ENCODE measurements at places on chromosomes 12 and 14.

GRCh38 chr14:105271224-105271890 is 23.0 kb downstream of the BTBD6 start:
- DNase-seq: no peak

DNA sequence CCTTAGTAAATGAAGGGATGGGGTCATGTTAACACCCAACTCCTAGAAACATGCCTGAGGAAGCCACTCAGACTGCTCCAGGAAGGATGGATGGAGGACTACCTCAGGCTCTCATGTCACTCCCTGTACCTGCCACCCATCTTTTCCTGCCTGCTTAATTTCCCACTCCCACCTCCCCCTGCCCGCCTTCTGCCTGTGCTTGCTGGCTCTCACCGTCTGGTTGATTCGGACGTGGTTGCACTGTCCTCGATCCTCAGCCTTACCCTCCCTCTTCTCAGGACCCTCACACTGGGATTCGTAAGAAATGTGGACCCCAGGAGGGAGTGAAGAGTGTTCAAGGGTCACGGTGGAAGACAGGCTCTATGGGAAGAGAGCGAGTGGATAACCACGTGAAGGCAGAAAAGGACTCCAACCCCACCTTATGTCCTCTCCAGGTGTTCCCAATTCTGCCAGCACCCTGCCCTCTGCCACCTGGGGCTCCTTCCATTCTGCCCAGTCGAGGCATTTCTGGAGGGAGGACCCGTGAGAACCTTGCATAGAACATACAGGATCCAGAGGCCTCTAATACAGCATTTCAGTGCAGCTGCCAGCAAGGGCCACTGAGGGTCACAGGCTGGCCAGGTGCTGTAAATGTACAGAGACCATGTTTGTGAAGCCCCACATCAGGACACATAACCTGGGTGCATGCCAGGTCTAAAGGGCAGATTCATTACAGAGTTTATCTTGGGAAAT is 12.9 kb downstream of the ITGB7 start:
- no peak for DNase-seq

- no peak for DNase-seq
These were observed 55.5 kb downstream of the ESR2 start for GRCh38 chr14:64238631-64239030.

- no peak for DNase-seq
These were observed 66.9 kb downstream of the HMGA2 start for GRCh38 chr12:65891219-65891618.

GRCh38 chr12:3534511-3534910 is 43.5 kb downstream of the PRMT8 start:
- no peak for DNase-seq

DNA sequence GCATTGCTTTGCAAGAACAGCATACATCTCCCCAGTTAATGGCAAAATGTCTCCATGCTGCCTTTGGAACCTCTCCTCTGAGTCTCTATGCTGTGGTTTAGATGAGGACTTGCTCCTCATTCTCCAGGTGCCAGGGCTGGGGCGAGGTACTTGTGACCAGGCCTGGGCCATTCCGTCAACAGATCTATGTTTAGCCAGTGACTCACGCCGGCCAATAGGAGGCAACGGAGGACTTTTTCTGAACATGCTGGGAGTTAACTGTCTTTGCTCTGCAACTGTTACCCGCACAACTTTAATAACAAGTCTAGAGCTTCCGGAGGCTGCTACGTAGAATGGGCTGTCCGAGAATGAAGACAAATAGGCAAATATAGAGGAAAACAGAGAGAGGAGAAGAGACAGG is 214.2 kb downstream of the GLT1D1 start:
- DNase-seq: no peak

GRCh38 chr14:74599946-74600345 is 12.1 kb downstream of the LTBP2 start:
- DNase-seq: no peak

GRCh38 chr12:90984114-90984513 is 20.7 kb downstream of the EPYC start:
- no peak for DNase-seq

GRCh38 chr12:48180424-48180823 is 3.0 kb upstream of the CCDC184 start:
- no peak for DNase-seq

DNA sequence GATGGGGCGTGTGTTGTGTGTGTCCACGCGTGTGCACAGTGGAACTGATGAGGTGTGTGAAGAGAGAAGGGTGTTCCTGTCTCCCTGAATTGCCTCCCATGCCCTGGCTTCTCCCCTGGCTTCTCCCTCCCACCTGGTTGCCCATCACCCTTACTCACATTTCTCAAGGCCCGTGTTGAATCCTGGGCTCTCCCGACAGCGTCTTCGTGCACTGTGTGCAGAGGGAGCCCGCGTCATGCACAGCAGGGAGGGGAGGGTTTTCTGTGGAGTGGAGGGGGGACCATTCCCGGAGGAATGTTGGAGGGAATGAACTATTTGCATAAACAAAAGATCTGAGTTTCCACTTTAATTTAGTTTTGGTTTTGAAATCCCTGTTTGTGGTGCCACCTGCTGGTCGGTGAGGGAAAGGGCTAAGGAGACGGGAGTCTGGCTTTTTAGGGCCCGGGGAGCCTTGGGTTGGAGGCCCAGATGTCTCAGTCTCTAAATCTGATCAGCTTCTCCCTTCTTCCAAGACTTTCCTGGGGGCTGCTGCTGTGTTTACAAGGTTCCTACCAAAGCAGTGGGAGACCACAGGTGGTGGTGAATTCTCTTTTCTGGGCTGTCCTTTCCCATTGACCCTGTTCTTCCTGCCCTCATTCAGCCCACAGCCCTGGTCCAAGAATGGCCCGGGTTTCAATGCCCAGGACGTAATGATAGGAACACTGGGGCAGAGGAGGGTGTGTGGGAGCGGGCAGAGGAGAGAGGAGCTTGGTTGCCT is at the start of gene C1R:
TSS of gene C1R (minus strand) at position 217 of the 757 bp plus-strand sequence. CDS start at position 160, 57 bp downstream.
- DNase-seq: peak; percentile 71

DNA sequence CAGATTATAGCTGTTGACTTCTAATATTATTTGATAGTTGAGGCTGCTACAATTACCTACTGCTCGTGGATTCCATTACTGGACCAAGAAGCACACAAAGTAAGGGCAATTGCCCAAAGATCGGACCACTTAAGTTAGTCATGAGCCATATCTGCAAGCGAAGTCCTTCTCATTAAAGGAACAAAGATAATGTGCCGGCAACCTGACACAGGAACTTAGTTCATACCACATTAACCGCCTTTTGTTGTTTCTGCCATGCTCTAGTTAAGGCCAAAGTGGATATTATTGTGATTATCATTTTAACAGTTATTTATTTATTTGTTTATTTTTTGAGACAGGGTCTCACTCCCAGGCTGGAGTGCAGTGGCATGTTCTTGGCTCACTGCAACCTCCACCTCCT is 38.1 kb upstream of the TMED10 start:
- DNase-seq: no peak

GRCh38 chr14:45649051-45649450 is 396.0 kb upstream of the MIS18BP1 start:
- no peak for DNase-seq

DNA sequence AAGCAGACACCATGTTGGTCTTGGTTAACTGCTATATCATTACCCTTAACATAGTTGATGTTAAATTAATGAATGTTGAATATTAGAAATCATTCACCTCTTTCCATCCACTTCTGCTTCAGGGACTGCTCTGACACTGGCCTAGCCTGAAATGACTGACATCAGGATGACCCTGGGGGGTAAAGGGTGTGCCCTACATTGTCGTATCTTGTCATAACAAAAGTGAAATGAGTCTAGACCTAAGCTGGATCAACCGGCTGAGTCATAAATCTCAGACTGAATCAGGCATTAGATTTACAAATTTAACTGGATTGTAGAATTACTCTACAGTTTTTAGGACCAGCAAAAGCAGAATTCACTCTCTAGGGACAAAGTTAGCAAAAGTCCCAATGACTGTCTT is 35.3 kb downstream of the KICS2 start:
- no peak for DNase-seq

DNA sequence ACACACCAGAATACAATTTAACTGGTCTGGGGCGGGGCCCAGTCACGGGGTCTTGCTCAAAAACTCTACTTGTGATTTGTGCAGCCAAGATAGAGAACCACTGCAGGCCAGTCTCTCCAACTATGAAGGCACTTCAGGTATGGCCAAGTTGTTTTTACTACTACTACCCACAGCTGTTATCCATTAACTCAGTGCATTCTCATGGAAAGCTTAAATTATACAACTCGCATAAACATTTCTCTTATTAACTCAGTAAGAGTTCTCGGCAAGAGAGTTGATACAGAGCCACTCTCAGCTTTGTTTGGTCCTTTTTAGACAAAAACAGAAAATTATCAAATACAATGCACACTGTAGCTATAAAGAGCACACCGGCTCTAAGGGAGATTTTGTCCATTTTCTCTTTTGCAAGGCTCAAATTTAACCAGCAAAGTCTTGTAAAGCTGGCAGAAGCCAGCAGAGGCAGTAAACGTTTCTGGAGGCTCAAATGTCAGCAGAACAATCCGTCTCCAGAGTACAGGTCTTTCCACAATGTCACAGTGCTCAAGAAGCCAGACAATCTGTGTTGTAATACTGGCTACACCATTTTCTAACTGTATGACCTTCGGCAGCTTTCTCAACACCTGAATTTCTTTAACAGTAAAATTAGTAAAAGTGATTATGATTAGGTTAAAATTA is 85.9 kb downstream of the PTGER2 start:
- DNase-seq: no peak

- DNase-seq: no peak
These were observed 5.1 kb upstream of the NUMB start for GRCh38 chr14:73463411-73463810.

- no peak for DNase-seq
These were observed 336.4 kb downstream of the LRIG3 start for GRCh38 chr12:58583940-58584339.

DNA sequence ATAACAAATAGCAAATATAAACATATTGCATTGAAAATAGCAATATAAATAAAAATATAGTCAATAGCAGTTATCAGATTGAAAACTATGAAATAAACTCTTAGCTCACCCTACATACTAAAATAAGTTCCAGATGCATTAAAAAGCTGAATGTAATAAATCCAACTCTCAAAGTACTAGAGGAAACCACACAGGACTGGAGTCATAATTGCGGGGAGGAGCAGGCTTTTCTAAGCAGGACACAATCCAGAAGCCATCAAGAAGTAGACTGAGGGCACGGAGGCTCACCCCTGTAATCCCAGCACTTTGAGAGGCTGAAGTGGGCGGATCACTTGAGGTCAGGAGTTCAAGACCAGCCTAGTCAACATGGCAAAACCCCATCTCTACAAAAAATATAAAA is 22.2 kb downstream of the GSC start:
- DNase-seq: no peak

DNA sequence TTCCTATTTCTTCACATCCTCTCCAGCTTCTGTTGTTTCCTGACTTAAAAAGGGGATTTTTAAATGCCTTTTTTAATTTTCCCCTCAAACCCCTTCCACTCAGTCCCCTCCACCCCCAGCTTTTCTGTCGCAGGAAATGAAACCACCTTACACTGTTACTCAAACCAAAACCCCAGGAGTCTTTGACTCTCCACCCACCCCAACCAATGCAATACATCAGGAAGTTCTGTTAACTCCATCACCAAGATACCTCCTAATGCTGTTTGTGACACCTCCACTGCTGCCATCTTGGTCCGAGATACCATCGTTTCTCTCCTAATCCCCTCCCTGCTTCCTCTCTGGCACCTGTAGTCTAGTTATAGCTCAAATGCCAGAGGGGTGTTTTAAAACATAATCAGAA is 25.4 kb upstream of the CPM start:
- no peak for DNase-seq

- DNase-seq: no peak
These were observed 2.8 kb upstream of the EML1 start for GRCh38 chr14:99790201-99790977.

DNA sequence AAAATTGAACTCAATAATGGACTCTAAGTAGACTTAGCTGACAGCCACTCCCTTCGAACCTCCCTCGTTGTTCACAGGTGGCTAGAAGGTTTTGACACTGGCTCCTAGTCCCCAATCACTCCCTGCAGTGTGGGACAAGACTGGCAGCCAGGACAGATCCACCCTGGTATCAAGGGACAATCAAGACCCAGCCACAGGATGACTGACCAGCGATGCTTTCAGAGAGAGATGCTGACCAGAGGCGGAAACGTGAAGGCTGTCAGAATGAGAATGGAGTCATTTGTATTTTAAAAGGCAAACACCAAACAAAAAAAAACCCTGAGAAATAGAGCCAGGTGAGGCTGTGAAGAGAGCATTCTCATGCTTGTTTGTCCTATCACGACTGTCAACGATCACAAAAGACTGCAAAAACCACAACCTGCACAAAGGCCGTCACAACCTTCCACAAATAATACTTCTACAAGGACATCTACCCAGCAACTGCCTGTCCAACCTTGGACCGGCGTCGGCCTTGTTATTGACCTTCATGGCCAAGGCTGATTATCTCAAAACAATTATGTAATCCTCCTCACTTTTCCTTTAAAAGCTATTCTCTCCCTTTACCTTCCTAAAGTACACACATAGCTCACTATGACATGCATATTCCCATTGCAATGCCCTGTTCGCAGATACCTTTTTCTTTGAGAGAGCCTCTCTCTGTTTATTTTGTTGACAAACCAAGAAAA is 13.2 kb downstream of the EIF5 start:
- DNase-seq: peak; percentile 1

- DNase-seq: no peak
These were observed 121.4 kb downstream of the KSR2 start for GRCh38 chr12:117847371-117847770.

GRCh38 chr12:101040936-101041335 is 169.1 kb downstream of the SLC5A8 start:
- no peak for DNase-seq

DNA sequence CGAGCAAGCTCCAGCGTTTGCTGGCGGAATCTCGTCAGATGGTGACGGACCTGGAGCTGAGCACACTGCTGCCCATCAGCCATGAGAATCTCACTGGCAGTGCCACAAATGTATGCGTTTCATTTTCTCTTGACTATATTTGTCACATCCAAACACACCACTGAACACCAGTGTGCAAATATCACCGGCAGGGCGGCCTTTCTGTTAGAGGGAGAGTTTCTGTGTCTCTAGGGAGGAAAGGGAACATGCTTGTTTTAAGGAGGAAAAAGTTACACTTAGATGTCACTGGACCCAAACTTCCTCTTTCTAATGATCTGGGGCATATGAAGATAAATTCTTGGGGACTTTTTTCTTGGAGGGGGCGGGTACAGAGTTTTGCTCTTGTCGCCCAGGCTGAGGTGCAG is 21.9 kb upstream of the HIP1R start:
- DNase-seq: no peak

- no peak for DNase-seq
These were observed 26.3 kb upstream of the FOS start for GRCh38 chr14:75252254-75252837.

DNA sequence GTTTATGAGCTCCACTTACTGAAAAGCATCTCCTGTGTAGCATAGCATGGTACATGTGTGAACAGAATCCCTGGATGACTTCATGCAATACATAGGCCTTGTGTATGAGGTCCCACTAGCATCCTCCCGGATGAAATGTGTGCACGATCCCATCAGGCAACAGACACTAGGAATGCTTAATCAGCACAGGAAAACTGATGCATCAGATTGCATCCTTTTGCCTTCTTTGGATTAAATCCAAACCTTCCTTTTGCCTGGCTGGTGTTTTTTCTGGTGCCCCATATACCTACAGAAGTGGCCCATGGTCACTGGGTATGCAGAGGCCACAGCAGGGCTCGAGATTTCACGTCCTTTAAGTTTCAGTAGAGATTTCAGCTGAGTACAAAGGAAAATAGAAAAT is 120.9 kb upstream of the COCH start:
- no peak for DNase-seq

Measured in hematopoietic multipotent progenitor cell treated with erythropoietin and hydrocortisone succinate and interleukin-3 and kit ligand, for 15 days (in vitro differentiated cells).